ENCODE measurements at places on chromosomes 11 and 22.

GRCh38 chr22:29268511-29269229 is 602 bp downstream of the EWSR1 start:
- DNase-seq = peak; percentile 10

DNA sequence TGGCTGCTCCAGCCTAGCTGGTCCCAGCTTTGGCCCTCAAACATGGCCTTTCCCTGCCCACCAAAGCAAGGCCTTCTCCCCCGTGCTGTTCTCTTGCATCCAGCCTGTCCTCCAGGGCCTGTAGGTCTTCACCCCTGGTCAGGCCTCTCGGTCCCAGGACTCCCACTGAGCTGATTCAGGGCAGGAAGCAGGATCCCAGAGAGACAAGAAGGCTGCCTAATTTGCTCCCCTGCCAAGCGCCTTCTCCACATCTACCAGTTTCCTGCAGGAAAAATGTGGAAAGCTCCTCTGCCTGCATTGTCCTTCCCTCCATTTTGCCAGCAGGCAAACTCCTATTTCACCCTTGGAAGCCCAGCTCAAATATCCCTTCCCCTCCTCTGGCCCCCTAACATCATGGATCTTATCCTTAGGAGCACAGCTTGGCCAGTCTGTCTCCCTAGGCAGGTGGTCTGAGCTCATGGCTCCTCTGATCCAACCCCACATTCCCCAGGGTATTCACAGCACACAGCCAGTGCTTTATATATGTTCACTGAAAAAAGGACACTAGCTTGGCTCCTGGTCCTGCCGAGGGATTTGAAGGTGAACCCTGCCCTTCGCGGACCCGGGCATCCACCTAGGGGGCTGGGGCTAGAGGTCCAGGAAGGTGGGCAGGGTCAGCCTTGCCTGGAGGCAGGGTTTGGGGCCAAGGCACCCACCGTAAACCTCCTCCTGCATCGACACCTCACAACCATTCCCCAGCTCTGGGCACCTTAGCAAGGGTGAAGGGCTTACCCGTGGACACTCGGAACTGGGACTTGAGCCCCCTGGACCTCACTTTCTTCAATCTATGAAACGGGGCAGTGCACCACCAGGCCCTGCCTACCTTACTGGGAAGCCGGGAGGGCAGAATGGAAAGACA is 968 bp downstream of the RHBDD3 start:
- no peak for DNase-seq

DNA sequence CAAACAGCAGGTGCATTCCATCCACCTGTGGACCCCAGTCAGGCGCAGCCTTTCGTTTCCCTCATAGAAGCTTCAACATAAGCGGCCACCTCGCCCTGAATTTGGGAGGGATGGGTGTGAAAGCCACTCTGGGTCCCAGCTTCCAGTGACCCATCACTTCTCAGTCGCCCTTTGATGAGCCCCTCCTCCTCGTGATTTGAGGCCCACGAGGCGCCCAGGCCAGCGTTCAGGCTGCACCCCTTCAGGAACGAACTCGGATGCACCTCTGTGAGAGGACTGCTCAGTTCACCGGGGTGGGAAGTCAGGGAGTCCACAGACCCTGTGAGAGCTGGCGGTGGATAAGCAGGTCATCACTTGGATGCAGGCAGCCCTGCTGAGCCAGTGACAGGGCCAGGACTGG is 1118.2 kb downstream of the BRD1 start:
- DNase-seq = no peak

- no peak for DNase-seq
Measured at GRCh38 chr11:62552485-62553079, 6.0 kb upstream of the AHNAK start.

GRCh38 chr11:72724851-72725723 is 27.1 kb downstream of the ARAP1 start:
- DNase-seq = peak; percentile 69

DNA sequence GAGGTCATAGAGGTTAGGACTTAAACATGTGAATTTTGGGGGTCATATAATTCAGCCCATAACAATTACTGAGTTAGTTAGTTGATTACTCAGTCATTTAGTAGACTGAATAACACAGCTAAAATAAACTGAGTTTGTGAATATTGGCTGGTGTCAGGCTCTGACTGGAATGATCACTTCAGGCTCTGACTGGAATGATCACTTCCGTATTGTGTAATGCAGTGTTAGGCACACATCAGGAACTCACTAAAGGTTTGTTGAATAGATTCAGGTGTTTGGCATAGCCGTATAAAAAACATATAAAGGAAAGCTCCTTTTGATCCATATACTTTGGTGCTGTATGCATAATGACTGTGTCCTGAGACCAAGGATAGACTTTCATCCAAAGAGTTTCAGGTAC is 610.5 kb downstream of the INSC start:
- DNase-seq = no peak

- no peak for DNase-seq
Measured at GRCh38 chr11:128499613-128500253, 87.6 kb downstream of the ETS1 start.

GRCh38 chr11:36394056-36394455 is 98.0 kb downstream of the PRR5L start:
- DNase-seq = no peak

- no peak for DNase-seq
Measured at GRCh38 chr22:21832291-21833290, 34.9 kb downstream of the MAPK1 start.

DNA sequence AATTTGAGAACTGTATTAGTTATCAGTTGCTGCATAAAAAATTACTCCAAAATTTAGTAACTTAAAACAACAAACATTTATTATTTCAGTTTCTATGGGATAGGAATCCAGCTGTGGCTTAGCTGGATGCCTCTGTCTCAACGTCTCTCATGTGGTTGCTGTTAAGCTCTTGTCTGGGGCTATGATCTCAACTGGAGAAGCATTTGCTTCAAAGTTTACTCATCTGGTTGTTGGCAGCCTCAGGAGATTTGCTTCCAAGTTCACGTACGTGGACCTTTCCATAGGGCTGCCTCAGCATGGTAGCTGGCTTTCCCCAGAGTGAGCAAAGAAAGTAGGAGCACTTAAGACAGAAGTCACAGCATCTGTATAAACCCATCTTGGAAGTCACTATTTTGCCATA is 144.9 kb upstream of the SESN3 start:
- DNase-seq = no peak

DNA sequence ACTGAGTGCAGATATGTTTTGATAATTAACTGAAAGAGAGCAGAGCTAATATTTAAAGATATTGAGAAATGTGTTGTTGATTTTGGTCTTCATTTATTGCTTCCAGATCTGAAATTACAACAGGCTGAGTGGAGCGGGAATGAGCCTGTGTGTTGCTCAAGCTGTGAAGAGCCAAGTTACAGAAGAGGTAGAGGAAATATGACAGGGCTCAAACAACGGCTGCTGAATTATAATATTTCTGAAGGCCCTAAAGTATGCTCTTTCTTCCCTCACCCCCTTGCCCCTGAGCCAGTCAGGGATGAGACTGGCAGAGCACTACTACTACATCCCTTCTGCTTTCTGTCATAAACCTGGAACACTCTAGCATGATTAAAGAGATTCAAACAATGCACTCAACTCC is 115.6 kb downstream of the FANCF start:
- DNase-seq = no peak

GRCh38 chr22:49953027-49953679 is 7.4 kb upstream of the PIM3 start:
- no peak for DNase-seq

GRCh38 chr11:45725776-45726492 is 60.5 kb upstream of the CHST1 start:
- DNase-seq = no peak

DNA sequence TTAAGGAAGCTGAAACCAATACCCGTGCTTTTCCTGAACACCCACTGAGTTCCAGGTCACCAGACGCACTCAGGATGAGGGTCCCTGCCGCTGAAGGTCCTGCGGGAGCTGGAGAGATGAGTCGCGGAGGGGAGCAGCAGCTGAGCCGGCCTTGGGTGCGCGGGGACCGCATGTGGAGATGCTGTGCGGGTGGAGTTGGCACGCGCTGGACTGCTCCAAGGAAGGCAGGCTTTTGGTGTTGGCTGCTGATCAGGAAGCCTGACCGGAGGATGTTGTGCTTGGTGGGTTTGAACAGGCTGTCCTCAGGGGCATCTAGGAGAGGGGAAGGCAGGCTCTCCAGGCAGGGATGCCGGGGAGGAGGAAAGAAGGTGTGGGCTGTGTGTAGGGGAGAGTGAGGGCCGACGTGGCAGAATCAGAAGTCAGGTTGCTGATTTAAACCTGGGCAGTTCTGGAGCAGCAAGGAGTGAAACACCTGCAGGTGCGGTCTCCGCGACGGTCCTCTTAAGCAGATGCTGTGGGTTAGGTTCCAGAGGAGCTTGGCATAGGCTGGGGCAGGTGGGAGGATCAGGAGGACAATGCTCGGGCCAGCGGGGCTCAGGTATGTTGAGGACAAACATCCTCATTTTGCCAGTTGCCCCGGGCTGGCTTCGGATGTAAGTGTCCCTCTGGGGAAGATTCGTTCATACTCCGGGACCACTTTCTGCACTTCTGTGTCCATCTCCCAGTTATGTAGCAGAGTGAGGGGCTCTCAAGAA is 197.5 kb upstream of the B3GAT1 start:
- no peak for DNase-seq

DNA sequence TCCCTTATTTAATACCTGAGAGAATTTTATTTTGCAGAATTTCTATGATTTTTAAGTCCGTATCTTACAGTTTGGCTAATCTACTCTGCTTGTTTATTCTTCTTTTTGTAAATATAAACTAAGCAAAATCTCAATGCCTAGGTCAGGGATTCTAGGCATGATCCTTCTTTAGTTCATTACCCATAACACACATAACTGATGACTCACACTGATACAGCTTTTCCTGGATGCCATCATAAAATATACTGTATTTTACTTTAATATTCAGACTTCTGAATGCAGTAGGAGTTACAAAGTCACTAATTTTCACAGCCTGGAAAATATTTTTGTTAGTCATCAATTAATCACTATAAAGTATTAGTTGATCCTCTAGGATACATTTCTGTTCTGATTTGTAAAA is 898.2 kb upstream of the RAG2 start:
- DNase-seq = no peak

DNA sequence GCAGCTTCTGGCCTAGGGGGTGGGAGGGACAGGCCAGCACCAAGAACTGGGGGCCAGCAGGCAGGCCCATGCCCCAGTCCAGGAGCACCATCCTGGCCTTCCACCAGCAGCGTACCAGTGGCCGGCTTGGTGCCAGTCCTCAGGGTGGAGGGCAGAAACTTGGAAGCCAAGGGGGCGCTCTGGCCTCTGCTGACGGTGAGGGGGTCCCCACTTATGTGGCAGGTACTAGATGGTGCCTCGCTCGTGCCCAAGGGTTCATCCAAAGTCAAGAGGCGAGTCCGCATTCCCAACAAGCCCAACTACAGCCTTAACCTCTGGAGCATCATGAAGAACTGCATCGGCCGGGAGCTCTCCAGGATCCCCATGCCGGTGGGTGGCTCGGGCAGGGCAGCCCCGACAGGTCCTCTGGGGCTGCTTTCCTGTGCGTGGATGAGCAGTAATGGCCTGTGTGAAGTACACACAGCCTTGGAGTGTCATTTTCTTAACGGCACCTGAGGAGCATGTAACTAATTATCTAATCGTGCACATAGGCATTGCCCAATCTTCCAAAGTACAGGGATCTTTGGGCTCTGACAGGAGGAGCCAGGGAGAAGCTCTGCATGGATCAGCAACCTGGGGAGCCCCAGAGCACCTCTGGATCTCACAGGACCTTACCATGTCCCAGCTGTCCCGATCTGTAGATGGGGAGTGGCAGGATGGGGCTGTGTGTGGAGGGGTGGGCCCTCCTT is 79.1 kb downstream of the MORC2 start:
- no peak for DNase-seq

DNA sequence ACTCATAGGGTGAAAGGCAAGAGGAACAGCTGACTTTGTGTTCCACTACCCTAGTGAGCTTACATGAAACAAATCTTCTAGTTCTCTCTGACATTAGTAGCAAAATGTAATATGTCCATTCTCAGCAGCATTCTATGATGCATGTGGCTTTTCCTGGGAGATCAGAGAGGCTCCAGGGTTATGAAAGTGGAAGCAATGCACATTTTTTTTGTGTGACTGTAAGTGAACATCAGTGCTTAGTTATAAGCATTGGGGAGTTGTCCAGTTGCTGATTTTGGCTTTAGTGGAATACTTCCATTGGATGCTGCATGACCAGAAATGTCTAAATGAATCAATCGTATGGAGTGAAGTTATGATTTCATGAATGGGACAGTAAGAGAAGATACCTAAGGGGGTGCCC is 255.9 kb downstream of the FAT3 start:
- DNase-seq = no peak

GRCh38 chr11:46278387-46279125 is 1.1 kb downstream of the CREB3L1 start:
- no peak for DNase-seq

- DNase-seq = no peak
Measured at GRCh38 chr11:61027141-61027840, 55.8 kb downstream of the CD6 start.

GRCh38 chr11:134597452-134597851 is 185.4 kb upstream of the B3GAT1 start:
- no peak for DNase-seq

DNA sequence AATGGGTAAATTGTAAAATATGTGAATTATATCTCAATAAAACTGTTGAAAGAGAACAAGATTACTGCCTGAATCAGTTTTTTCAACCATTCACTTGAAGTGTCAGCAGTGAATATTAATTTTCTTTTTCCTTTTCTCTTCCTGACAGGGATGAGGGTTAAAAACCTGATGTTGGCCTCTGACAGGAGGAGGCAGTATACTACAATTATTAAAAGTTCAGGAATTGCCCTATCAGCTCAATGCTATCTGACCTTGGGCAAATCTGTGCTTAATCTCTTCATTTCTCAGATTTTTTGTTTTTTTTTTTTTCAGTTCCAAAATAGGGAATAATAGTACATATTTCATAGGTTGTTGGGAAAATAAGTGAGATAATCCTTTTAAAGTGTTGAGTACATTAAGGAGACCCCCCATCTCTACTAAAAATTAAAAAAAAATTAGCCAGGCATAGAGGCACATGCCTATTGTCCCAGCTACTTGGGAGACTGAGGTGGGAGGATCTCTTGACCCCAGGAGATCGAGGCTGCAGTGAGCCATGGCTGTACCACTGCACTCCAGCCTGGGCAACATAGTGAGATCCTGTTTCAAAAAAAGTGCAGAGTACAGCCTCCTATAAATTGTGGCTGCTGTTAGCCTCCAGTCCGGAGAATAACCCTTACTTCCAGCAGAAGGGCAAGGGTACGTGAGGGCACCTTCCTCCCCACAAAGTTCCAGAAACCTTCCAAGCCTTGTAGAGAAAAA is 48.8 kb downstream of the TRIM44 start:
- DNase-seq = no peak

DNA sequence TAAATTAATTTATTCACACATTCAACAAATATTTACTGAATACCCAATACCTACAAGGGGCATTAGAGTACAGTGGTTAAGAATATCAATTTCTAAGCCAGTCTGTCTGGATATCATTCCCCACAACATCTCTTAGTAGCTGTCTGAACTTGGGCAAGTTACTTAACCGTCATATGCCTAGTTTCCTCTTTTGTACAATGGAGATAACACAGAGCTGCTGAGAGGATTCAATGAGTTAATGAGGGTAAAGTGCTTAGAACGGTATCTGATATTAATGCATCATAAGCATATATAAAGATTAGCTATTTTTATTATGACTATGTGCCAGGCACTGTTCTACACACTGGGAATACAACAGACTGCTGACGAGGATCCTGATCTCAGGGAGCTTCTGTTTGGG is 116.4 kb downstream of the APOL5 start:
- no peak for DNase-seq

GRCh38 chr11:114664641-114665040 is 13.7 kb upstream of the NXPE2 start:
- no peak for DNase-seq

- DNase-seq = no peak
Measured at GRCh38 chr11:1643146-1643690, 13.6 kb downstream of the KRTAP5-5 start.

GRCh38 chr11:46345131-46345597 is 2.1 kb upstream of the DGKZ start:
- no peak for DNase-seq

Data from stimulated activated CD8-positive, alpha-beta memory T cell treated with anti-CD3 and anti-CD28 coated beads, Interleukin-2, amount 100 ng/mL, for 1 hour (primary cell).